A549 treated with AZD2906 at 1 μM for 4 hours (cell line): ENCODE measurements at places on chromosomes 2 and 18. TPM values are rescaled to one million over a fixed set of nuclear protein-coding genes. Genes with fewer than 3 reads are reported as not detected.

The CYRIA gene
- 0.38 to 0.72 TPM (median 0.52 TPM) in 5 replicates for total RNA-seq

The IFIH1 gene
- 0.71 to 1.1 TPM (median 0.94 TPM) in 5 replicates for total RNA-seq

The GPR55 gene
- total RNA-seq: not detected in 5 replicates

The GPR45 gene
- 0.06 TPM in 1 of 5 replicates, not detected in the others for total RNA-seq

The PAX3 gene
- not detected in 5 replicates for total RNA-seq

The DIPK1C gene
- total RNA-seq: not detected in 5 replicates

The C1QL2 gene
- total RNA-seq: 0.31 to 0.76 TPM (median 0.64 TPM) in 5 replicates

The ANKRD30BL gene
- total RNA-seq: not detected in 5 replicates

The KCNF1 gene
- 19.4 to 39.2 TPM (median 29.8 TPM) in 5 replicates for total RNA-seq

The FLACC1 gene
- total RNA-seq: 0.14 to 0.20 TPM (median 0.17 TPM) in 3 of 5 replicates, not detected in the others

The PCARE gene
- total RNA-seq: not detected in 5 replicates

The TUBA3E gene
- 5.2 to 8.8 TPM (median 6.9 TPM) in 5 replicates for total RNA-seq
